ENCODE measurements at places on chromosomes 7 and 10.

DNA sequence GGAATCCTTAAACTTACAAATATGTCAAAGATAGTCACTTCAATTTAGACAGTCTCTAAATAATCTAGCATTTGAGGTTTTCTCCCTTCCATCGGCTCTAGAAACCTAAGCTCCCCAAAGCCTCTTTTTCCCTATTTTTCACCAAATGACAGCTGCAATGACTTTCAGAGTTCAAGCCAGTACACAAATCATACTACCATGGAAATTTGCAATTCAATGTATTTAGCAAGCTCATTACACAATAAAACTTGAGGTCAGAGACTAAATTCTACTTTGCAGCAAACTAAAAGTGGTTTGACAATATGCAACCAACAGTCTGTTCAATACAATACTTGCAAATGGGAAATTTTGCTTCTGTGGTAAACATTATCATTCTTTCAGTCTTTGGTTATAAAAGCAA is 80.3 kb downstream of the SKIDA1 start:
- no peak for DNase-seq

DNA sequence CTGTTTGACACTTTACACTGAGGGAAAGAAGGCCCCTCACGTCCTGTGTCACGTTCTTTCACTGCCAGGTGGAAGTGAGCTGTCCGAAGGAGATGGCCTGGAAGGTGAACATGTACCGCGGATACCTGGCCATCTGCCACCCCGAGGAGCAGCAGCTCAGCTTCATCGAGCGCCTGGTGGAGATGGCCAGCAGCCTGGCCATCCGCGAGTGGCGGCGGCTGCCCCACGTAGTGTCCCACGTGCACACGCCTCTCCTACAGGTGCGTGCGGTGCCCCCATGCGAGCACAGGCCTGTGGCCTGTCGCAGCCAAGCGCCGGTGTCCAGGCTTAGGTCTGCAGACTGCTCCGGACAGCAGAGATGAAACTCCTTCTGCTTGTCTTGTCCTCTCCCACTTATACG is 103.4 kb downstream of the TRRAP start:
- no peak for DNase-seq

- DNase-seq = no peak
Measured at GRCh38 chr10:28783087-28783486, 105.8 kb downstream of the BAMBI start.

DNA sequence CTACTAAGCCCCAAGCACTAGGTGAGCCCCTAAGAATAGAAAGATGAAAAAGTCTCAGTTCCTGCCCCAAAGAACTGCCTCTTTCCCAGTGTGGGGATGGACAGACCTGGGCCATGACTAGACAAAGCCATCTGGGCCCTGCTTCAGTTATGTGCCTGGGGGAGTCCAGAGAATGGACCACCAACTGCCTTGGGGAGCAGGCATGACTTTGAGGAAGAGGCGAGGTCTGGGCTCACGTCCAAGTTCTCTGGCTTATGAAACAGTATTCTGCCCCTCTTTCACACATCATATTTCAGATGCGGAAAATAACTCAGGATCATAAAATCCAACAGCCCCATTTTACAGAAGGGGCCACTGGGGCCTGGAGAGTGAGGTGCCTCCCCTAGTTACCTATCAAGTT is 80.3 kb downstream of the PLXNA4 start:
- no peak for DNase-seq

DNA sequence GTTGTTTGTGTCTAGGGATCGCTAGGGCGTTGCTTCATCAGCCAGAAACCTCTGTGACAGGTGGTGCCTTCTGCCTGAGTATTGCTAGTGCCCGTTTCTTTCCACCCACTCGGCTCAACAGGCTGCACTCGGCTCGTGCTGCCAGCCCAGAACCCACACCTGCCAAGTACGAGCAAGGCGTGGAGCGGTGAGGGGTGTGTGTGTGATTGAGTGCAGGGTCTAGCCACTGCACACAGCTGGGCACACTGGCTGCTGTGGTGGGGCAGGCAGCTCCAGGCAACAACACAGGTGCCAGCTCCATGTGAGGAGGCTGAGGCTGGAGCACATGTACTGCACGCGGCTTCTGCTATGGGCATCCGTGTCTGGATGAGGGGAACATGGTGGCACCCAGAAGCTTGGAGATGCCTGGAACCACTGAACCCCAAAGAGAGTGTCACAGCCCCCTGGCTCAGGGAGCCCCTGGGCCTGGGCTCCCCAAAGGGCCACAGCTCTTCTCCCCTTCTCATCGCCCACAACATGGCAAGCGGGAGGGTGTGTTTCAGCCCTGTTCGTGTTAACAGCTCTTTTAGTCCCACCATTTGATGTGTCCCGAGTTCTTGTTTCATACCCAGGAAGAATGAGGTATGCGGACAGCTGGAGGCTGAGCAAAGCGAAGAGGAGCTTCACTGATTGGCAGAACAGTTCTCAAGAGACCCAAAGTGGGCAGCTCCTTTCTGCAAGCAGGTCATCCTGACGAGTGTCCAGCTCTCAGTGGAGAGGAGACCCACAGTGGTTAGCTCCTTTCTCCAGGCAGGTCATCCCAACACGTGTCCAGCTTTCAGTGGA is 78.1 kb downstream of the HDAC9 start:
- no peak for DNase-seq

DNA sequence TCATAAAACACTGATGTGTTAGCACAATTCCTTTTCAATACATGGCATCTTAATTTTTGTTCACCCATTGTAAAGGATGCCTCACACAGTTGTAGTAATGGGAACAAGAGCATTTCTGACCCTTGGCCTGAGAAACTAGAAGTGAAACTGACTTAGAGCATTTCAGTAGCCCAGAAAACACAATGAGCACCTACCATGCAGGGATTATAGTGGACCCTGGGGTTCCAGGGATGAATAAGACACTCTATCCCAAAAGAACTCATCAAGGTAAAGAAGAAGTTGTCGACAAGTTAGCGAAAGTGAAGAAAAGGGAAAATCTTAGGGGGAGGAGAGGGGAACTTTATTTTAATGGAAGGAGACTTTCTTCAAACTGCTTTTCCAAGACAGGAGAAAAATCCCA is 125.6 kb downstream of the NT5C2 start:
- DNase-seq = no peak

- DNase-seq = no peak
Measured at GRCh38 chr7:115976651-115977050, 53.9 kb downstream of the TFEC start.

DNA sequence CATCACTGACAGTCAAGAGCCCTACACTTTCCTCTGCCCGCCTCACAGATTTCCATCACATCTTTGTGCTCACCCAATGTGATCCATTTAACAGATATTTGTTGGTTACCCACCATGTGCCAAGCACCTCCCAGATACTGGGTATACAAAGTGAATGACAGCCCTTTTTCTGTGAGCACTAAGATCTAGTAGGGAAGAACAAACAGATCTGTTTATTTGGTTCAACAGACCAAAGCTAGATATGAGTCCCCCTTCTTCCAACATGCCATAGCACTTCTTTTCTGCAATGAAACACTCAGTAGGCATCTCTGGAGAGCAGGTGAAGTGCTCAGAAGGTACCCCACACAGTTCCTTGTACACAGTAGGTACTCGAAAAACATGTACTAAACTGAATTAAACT is 101.4 kb downstream of the HIPK2 start:
- DNase-seq = no peak

GRCh38 chr10:17348011-17348500 is 106.3 kb downstream of the ST8SIA6 start:
- no peak for DNase-seq

GRCh38 chr10:7046615-7047014 is 364.2 kb downstream of the SFMBT2 start:
- no peak for DNase-seq

GRCh38 chr7:26166684-26167266 is 14.8 kb downstream of the NFE2L3 start:
- DNase-seq = no peak

DNA sequence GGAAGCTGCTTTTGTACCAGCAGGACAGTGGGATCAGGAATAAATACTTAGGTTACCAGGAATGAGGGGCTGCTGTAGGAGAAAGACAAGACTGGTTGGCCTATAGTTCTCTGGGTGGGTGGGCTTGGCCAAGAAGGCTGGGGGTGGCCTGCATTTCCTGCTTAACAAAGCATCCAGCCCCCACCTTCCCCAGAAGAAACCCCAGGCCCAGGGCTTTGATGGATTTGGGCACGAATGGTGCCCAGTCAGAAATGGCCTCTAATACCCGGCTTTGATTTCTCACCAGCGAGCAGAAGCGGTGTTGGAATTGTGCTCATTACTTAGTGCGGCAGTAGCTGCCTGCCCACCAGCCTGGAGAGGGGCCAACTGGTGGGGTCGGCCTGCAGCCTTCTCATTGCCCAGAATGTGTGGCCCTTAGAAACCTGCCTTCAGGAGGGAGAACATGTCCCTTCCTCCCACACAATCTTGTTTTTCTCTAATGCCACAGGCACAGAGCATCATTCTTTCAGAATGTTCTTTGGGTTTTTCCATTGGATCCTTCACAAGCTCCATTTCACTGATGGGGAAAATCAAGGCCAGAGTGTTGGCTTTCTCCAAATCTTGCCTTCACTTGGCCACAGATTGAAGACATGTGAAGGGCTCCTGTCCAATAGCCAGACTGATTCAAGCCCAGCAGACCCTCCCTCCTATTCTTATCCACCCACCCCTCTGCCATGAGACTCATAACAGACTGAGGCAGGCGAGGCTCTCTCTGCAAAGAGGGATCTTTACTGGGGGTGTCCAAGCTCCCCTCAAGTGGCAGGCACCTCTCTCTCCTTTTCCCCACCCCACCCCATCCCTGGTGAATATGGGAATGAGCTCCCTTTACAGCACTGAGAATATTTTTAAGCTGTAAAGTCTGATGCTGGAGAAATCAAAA is 2.5 kb downstream of the UNC5B start:
- no peak for DNase-seq

DNA sequence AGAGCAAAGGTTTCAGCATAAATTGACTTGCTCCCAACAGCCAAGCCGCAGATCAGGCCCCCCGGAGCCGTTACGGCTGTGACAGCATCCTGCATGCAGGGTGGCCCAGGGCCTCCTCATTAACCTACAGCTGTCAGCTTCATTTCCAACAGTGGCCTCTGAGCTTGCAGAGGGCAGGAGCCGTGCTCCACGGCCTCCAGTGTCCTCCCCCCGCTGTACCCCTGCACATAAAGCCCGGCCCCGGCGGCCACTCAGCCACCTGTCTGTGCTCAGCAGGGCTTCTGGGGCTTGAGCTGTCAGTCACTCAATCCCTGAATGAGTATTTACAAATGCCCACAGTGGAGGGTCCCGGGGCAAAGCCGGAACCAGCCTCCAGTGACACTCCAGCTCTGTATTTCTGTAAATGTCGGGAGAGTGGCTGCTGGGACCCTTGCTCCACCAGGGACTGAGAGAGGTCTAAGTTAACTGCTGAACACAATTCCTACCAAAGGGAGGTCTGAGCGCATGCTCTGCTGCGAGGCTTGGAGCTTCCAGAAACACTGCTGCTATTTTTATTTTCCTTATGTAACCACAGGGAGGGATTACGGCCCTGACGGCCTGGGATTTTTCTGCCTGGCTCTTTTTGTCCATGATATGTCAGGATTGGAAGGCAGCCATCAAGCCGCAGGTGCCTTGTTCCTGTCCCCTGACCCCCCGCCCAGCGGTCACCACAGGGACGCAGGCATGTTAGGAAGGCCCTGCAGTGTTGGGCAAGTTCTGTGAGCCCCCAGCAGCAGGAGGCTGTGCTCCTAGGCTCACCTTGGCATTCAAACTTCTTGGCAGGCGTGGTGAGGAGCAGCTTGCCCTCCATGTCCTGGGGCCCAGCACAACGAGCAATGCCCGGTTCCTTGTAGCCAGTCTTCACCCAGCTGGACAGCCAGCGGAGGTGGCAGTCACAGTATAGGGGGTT is 165.0 kb downstream of the SLIT1 start:
- DNase-seq = no peak

GRCh38 chr10:130399425-130399950 is 263.3 kb downstream of the GLRX3 start:
- DNase-seq = no peak

- no peak for DNase-seq
Measured at GRCh38 chr7:157540606-157541294, 203.9 kb downstream of the DNAJB6 start.

DNA sequence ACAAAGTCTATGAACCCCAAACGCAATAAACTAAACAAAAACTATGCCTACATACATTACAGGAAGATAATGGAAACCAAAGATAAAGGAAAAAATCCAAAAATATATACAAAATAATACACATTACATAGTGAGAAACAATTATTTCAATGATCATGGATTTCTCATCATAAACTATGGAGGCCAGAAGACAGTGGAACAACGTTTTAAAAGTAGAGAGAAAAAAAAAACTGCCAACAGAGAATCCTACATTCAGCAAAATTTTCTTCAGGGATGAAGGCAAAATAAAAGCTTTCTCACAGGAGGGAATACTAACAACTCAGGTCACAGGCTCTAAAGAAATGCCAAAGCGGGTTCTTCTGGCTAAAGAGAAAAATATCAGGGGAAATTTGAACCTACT is 42.9 kb upstream of the FAM13C start:
- DNase-seq = no peak

GRCh38 chr7:123535517-123535916 is 1.1 kb upstream of the IQUB start:
- DNase-seq = no peak

DNA sequence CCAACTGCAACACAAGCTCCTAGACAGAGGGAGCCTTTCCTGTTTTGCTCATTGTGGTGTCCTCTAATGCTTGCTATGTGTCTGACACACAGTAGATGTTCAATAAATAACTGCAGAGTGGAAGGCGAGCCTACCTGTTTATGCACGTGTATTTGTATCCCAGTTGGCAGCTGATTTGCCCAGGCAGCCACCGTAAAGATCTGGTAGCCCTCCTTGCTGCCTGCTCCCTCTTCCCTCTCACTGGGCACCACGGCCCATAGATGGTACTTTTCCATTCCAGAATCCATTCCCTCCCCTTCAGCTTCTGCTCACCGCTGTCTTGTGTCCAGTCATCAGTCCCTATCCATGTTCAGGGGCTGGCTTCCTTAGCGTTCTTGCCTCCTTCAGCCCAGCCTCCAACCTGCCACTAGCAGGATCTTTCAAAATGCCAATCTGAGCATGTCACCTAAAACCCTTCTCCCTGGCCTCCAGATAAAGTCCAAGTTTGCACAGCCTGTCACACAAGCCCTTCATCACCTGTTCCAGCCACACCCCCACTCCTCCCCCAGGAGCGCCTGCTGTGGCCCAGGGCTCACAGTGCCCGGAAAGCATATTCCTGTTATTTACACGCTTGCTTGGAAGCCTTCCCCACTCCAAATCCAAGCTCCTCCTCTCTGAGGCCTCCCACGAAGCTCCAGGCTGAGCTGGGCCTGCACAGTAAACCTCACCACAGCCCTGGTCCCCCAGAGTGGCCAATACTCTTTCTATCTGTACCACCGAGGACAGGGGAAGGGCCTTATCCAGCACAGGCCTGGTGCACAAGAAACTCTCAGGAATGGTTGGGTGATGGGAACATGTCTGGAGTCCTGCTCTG is 21.0 kb downstream of the ZCCHC24 start:
- no peak for DNase-seq
